ENCODE measurements at places on chromosomes 4 and X.

GRCh38 chrX:13691841-13692371, 3.0 kb downstream of the RAB9A start:
- no peak for DNase-seq

DNA sequence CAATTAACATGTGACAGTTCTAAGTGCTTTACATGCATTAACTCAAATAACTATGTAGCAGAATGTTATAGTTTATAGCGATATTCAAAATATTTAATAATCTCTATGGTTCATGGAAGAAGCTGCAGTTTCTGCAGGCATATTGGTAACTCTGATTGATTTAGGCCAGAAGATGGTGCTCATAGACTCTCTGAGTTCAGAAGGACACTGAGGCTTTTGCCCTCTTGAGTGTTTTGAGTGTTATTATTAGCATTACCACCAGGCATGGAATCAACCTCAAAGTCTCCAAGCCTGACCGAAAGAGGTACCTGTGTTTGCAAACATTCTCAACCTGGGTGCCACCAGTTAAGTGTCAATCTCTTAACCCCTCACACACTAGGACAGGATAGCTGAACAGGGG, 792.3 kb upstream of the PCDH7 start:
- DNase-seq = no peak

- DNase-seq = no peak
These were observed 646.9 kb downstream of the FAT4 start for GRCh38 chr4:125961626-125962025.

DNA sequence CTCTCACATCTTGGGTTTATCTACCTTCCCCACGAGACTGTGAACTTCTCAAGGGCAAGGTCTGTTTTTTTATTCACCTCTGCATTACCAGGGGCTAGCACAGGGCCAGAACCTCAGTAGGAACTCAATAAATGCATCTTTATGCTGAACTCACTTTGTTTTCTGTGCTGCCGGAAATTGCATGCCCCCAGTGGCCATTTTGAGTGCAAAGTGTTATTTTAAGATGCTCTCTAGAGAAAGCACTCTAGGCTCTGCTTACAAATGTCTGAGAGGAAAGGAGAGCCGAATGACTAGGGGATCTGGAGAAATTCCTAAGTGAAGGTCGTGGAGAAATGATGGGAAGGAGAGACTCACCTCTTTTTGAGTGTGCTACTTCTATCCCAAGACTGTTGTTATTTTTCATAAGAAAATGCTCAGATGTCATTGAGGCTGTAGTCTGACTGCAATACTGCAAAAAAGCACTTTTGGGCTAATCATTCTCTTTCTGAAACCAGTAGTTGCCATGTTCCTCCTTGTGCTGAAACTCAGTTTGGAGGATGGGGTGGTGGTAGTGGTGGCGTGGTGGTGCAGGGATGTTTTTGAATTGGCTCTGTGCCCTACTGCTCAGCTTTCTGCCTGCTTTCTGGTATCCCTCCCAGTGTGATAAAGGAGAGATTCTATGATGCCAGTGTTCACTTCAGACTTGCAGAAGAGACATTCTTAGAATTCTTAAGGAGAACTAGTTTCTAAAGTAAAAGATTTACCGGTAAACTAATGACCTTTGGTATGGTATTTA, 41.3 kb downstream of the DOCK11 start:
- no peak for DNase-seq

DNA sequence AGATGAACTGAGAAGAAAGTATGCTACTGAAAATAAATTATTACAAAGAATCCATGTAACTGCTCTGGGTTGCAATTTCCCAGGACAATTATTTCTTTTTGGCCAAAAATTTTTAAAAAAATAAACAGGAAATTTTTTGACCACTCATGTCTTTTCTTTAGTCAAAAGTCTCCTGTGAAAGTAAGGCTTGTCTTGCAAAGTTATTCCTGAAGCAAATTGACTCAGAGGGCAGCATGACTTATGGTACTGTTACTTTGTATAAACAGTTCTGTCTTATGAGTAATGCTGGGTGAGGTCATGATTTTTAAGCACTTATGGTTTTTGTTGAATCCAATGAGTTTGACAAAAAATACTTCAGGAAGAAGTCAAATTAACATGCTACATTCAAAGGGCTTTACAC, 292.8 kb upstream of the ARSJ start:
- peak; percentile 85 for DNase-seq

GRCh38 chr4:62683799-62684566, 1483.9 kb downstream of the ADGRL3 start:
- no peak for DNase-seq

DNA sequence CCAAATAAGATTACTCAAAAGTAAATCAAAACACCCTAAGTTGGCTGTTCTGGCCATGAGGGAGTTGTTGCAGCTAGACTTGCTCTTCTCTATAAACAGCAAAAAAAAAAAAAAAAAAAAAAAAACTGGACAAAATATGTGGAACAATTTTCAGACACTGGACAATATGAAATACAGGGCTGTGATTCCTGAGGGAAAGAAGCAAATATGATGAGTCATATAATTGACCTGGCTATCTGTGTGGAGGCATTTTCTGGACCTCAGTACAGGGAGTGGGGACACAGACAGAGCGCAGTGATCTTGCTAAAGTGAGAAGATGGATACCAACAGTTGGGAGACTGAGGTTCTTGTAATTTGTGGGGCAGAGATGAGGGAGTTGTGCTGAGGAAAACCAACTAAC, 192.0 kb upstream of the HAND2 start:
- no peak for DNase-seq

DNA sequence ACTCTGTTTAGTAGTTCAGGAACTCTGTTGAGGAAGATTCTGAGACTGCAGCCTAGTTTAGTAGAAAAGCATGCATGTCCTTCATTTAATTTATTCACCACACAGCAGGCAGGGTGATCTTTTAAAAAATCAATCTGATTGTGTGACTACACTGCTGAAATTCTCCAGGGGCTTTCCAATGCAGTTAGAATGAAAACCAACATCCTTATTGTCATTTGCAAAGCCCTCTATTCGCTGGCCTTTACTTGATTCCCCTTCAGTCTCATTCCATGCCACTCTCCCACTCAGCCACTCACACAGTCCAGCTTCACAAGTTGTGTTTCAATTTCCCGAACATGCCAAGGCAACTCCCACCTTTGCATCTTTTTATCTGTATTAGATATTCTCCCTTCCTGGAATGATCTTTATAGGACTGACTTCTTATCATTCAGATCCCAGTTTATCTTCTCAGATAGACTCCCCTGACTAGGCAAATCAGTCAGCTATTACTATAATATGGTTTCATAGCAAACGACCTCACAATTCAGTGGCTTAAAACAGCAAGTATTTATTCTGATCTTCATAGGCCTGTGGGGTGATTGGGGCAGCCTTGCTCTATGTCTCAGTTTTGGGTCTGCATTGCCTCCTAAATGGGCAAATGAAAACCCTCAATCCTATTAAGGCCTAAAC, 21.3 kb upstream of the FTHL17 start:
- no peak for DNase-seq

DNA sequence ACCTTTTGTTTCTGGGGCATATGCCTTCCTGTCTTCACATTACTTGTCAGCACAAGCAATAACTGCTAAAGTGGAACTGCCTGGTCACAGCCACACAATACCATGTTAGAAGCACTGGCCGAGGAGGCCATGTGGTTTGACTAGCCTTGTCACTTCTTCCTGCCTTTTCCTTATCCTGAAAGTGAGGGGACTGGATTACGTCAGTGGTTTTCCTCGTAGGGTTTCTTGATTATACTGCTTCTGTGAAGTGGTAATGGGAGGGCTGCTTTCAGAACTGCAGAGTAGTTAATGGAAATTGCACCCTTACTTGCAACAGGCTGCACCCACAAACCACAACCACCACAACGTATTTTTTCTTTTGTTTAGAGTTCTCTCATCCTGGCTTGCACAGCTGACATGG, 26.6 kb downstream of the ZRSR2 start:
- no peak for DNase-seq

DNA sequence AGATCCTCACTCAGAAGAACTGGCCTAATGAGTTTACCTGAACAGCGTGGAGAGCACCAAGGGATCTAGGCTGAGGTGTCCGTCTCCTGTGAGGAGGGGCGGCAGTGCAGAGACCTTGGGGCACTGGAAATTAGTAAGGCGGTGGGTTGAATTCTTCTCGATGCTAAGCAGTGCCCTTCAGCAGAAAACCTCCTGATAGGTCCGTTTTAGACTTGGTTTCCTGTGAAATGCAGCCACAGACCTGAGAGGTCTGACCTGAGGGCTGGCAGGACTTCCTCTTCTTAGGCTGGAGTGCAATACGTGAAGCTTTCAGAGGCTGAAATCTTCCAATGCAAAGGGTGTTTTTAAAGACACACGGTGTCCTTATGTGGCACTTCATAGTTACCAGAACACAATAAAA, at the start of gene CLNK:
TSS of gene CLNK (minus strand) at position 138 of the 400 bp plus-strand sequence. CDS start 16,899 bp downstream, outside the sequence.
- no peak for DNase-seq

Measured in smooth muscle cell of the brain vasculature (primary cell).